ENCODE measurements at places on chromosomes 6 and 20.

GRCh38 chr20:60306105-60306504, 347.9 kb downstream of the CDH26 start:
- DNase-seq, result no peak

DNA sequence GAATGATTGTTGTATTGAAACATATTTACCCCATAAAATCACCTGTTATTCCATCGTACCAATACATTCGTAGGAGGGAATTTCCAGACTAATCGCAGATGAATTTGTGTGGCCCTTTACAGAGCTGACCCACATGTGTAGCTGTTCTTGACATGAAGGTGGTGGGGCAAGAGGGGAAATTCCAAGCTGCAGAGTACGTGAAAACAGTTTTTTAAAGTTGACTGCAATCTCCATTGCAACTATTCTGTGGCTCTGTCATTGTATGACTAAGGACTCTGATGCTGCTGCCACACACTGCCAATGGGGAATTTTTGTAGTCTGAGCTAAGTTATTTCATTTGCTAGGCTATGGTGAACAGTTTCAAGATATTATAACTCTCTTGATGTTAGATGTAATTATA, 46.4 kb upstream of the ADTRP start:
- no peak for DNase-seq

- DNase-seq, result no peak
Measured at GRCh38 chr6:44624226-44624625, 236.7 kb downstream of the CDC5L start.

GRCh38 chr20:7959484-7959883, 19.2 kb upstream of the HAO1 start:
- DNase-seq, result no peak

- DNase-seq, result no peak
Measured at GRCh38 chr20:58832457-58832856, 18.2 kb downstream of the GNAS-AS1 start.

- no peak for DNase-seq
Measured at GRCh38 chr6:142537612-142538478, 236.0 kb downstream of the ADGRG6 start.

GRCh38 chr6:100575921-100576320, 111.2 kb upstream of the SIM1 start:
- DNase-seq, result no peak

DNA sequence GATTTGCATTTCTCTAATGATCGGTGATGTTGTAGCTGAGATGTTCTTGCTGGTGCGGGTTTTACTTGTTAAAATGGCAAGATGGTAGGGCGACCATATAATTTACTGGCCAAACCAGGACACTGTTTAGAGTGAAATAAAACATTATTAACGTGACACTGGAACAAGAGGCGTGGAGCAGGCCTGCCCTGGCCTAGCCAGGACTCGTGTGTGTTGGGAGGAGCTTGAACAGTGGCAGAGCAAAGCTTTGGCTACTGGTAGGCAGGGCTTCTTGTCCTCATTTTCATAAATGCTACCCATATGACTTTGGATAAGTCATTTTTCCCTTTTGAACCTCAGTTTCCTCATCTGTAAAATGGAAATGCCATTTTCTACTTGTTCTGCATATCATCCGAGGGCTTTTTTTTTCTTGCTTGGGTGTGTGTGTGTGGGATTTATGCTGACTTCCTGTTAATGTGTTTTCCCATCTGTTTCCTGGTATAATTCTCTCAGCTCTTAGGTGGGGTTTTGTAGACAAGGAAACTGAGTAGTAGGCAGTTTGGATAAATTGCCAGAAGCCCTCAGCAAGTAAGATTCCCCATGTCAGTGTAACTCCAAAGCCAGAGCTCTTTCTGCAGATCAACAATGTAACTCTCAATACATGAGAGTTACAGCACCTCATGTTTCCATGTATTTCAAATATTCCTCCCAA, 81.7 kb downstream of the TOX2 start:
- no peak for DNase-seq

- no peak for DNase-seq
Measured at GRCh38 chr20:16606468-16607070, 33.3 kb upstream of the KIF16B start.

DNA sequence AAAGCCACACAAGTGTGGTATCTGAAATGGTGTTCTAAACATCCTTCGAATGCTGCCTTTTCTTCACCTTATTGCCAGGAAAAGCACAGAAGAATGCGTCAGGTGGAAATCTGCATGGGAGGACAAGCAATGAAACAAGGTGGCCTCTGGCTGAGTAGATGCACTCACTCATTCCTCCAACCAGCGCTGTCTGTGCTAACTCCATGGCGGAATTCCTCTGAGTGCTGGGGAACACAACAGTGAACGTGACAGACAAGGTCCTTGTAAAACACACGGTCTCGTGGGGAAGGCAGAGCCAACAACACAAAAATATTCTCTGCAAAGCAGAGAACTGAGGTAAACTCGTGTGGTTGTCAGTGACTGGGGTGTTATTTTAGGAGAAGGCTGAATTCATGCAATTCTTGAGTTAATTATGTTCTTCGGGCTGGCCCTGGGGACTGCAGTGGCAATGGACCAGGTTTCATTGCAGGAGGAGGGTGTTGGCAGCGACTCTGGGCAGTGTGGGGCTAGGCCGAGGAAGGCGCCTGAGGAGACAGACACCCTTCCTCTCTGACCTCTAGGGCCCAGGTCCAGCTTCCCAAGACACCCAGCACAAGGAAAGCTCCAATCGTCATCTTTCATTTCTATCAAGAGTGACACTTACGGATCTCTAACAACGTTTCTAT, 339.7 kb downstream of the PRKN start:
- no peak for DNase-seq

DNA sequence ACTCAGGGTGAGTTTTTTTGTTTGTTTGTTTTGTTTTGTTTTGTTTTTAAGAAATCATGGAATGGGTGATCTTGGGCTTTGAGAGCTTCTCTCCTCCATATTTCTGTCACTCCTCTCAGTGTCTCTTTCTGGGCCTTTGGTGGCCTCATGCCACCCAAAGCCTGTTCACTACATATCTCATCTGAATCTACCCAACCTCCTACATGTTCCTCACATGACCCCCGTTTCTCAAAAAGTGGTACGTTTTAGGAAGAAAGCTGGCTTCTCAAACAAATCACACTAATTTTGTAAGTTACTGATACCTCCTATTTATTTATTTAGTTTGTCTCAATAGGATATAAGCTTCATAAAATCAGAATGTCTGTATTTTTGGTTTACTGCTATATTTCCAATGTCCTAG, 80.0 kb downstream of the SESN1 start:
- DNase-seq, result no peak

DNA sequence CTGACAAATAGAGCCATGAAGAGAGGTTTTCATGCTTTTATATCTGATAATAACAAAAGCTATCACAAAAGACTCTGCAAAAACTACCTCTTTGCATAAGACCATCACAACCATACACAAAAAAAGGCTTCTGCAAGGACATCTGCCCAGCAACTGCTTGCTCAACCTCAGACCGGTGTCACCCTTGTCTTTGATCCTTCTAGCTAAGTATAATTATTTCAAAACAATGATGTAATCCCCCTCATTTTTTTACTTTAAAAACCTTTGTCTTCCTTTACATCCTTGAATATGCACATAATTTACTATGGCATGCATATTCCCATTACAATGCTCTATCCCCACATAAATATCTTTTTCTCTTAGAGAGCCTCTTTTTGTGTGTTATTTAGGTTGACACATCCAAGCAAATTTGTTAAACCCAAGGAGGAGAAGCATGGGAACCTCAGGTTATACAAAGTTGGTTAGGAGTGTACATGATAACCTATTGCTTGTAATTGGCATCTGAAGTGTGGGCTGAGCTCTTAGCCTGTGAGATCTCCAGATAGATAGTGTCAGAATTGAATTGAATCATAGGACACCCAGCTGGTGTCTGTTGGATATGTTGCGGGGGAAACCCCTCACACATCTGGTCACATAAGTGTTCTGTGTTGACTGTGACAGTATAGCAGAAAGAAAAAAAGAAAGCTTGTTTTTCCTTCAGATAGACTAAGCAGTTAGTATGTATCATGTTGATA, 20.7 kb upstream of the CGA start:
- DNase-seq, result no peak

- DNase-seq, result no peak
Measured at GRCh38 chr20:34375977-34376430, 12.9 kb downstream of the ITCH start.

DNA sequence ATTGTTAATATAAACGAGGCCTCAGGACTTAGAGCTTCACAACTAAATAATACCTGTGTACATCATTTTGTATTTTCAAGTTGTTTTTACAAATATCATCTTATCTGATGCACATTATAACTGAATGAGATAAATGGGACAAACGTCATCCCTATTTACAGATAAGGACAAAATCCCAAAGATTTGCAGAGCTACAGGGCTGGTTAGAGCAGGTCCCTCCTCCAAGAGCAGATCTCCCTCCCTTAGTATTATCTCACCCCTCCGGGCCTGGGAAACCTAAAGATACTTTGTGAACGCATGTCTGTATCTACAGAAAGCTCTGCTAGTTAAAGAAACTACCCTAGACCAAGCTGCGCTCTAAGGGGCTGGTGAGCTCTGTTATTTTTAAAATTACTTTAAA, 130.4 kb upstream of the PROKR2 start:
- DNase-seq, result no peak

- no peak for DNase-seq
Measured at GRCh38 chr6:15977050-15977449, 151.8 kb upstream of the MYLIP start.

DNA sequence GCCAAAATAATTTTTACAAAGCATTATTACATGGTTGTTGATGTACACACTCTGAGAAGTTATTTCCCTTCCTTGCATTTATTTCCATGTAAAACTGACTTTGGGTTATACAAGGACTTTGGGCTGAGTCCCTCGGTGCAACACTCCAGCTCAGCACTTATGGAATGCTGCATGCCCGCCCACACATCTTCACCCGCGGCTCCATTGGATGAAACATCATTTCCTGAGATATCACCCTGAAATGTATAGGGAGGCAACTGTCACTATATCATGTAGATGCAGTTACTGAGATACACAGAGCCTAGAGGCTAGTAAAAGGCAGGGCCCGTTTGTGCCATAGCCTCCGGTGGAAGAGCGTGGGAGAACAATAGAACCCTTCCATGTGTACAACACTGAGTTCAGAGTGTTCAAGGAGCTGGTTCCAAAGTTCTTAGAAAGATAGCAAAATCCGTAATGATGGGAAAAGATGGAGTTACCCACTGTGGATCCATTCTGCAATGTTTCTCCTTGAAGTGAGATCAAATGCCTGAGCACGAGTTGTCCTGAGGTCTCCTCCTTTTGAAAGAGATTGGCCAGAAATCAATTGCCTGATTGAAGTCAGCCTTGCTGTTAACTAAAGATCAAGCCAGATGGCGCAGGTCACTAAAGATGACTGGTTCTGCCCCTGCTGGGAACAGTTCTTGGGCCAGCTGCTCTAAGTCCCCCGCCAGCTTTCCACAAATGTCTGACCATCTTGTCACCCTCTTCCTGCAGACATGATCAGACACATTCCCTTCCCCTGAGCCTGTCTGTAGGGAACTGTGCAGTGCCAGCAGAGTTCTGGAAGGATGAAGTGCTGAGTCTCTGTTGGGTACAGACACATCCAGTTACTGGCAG, 100.9 kb upstream of the IYD start:
- DNase-seq, result peak; percentile 46

DNA sequence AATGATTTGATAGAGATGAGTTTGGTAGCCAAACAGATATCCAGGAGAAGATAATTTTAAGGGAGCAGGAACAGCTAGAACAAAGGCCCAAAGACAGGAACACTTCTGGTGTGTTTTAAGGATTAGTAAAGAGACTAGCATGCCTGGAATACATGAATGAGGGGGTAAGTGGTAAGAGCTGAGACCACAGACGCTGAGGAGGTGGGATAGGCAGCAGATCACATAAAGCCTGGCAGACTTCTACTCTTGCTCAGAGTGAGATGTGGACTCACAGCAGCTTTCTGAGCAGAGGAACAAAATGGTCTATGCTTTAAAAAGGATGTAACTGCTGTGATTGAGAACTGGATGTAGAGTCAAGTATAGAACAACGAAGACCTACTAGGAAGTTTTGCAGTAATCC, 100.1 kb downstream of the EPHA7 start:
- no peak for DNase-seq

DNA sequence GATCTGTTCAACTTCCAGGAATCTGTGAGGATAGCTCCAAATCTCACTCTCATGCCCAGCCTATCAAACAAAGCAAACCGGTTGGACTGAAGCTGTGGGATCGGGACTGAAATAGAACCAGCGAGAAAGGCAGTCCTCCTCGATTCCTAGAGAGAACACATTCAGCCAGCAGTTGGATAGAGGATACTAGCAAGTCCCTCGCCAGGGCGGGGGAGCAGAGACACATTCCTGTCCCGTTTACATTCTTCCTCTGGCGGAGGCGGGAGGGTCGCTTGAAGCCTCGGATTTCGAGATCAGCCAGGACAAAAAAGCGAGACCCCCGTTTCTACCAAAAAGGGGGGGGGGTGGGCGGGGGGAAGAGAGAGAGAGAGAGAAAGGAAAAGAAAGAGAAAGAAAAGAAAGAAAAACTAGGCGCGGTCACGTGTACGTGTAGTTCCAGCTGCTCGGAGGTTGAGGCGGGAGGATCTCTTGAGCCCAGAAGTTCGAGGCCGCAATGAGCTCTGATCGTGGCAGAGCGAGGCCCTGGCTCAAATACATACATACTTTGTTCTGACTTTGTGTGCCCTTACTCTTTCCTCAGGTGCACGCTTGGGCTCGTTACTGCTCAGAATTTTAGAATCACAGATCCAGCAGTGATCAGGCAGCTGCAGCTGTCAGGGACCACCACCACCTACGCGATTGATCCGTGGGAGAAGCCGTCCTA, 19.5 kb downstream of the ZNF311 start:
- DNase-seq, result peak; percentile 96

- no peak for DNase-seq
Measured at GRCh38 chr20:5127204-5127858, 523 bp downstream of the CDS2 start.

GRCh38 chr20:46523696-46524328, 10.5 kb upstream of the ZNF334 start:
- DNase-seq, result no peak

DNA sequence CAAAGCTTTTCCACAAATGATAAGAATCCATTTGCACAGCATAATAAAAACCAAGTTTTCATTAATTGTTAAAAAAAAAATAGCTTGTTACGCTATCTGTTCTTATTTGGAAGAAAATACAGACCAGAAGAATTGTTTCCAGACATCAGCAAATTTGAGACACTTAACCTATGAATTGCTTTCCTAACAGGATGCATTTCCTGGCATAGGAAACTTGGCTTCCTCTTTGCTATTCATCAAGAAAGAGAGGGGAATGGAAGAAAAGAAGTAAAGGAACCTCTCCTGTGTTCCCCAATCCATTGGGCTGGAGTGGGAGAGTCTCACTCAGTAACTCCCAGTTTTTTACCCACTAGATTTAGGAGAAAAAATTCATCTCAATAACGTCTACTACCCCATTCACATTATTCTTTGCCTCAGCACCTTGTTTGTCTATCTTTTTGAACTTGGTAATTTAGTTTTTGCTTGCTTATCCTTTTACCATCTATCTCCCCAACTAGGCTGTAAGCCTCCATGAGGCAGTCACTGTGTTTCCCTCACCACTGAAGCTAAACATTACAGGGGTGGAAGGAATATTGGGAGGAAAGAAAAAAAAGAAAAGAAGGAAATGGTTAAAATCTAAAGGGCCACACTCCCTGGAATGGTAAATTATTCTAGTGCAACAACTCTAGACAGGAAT, 150.3 kb downstream of the COL21A1 start:
- DNase-seq, result no peak
